Cerebellar nuclear complex (tissue), 1 donor: ENCODE measurements at places on chromosomes 16 and 17.

DNA sequence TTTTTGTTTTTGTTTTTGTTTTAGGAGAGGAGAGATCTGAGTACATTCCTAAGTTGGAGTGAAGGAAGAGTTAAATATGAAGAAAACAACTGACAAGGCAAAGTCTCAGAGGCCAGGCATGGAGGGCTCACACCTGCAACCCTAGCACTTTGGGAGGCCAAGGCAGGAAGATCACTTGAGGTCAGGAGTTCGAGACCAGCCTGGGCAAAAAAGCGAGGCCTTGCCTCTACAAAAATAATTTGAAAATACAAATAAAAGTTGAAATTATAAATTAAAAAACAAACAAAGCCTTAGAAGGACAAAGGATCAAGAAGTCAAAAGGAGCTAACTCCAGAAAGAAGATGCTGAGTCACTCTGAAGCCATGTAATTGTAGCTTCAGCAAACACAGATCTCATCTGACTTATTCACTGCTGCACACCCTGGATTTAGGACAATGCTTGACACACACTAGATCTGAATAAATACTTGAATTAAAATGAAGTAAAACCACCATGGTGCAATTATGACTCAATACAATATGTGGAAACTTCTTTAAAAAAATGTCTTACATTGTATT is 9.1 kb downstream of the CEP20 start:
- no peak for DNase-seq

DNA sequence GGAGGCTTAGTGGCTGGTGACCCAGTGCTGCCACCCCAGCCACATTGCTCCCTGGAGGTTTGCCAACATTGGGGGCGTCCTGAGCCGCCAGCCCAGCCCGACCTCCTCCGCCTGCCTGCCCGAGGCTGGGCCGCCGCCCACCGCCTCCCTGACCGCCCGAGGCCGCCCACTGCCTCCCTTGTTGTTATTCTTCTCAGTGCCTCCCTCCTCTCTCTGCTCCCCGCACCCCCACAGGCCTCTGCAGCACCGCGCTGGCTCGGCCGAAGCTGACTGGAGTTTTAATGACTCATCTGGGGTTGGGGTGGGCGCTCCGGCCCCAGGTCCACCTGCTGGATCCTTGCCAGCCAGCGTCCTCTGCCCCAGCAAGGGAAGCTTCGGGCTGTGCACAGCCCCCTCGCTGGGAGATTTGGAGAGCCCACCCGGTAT is 102.5 kb downstream of the RBFOX3 start:
- DNase-seq: no peak

DNA sequence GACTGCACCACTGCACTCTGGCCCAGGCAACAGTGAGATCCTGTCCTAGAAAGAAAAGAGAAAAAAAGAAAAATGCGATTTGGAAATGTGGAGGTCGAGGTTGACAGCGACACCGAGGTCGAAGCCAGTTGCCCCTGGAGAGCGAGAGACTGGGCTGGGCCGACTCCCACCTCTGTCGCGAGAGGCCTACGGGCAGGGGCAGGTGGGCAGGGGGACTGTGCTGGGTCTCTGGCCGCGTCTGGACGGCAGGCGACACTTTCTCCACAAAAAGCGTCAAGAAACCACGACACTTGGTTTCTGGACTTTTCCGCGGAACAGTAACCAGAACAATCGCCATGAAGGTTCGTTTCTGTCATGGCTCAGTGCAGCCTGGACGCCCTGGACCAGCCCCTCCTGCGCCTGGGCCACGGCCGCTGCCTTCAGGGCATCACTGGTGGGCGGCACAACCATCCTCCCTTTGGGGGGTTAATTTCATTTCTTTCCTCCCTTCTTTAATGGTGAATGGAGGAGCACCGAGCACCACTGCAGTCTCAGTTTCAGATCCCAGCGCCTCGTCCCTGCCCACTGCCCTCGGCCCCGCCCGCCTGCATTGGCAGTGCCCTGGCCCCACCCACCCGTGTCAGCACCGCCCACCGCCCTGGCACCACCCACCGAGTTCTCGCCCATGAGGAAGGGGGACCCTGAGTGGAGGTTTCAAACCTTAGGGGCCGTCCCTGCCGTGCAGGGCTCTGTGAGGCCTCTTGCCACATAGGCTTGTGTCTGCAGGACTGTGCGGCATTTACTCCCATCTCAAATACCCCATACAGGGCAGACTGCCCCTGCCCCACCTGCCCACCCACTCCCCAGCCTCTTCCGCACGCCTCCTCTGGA is 18.5 kb upstream of the CDH15 start:
- DNase-seq: no peak

DNA sequence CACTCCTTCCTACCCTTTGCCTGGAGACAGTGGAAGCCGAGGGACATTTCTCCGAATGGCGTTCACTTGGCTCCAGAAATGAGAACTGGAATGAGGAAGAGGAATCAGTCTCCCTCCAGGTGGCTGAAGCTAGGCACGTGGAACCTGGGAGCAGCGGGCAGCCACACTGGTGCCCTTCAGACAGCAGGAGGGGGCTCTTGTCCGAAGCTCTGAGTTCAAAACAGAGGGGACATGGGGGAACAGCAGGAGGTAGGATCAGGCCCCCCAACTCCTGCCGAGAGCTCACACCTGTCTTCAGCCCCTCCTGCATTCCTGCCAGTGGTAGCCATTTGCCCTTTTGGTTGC is 41.5 kb downstream of the TMEM235 start:
- DNase-seq: no peak

DNA sequence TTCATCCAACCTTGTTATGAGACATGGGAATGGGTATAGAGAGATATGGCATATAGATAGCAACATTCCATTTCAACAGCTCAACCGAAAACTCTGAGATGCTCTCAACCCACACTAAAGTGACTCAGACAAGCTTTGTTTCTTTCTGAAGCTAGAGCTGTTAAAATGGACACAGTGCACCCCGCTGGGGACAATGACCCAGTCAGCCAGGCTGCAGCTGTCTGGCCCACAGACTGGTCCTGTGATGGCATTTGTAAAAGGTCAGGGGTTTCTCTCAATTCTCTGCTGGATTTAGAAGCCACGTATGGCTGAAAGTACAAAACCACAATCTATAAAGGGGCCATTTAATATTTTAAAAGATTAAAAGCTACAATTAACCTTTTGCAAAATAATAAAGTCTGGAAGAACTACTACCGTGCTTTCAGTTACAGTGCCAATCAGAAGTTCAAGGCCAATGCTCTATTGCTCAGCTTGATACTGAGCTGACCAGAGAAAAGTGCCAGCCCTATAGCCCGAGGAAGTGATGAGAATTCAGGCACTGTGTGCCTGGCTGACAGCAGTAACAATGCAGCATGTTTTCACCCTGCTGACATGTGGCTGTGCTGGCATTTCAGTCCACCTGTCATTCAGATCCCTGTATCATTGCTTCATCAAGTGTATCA is 60.2 kb downstream of the TEX2 start:
- DNase-seq: no peak
